ENCODE measurements at places on chromosomes 16 and 17. TPM values are rescaled to one million over a fixed set of nuclear protein-coding genes. Genes with fewer than 3 reads are reported as not detected.

KRTAP2-1 gene
- total RNA-seq, result not detected

ZNF469 gene
- 1.3 TPM for total RNA-seq

ARHGDIG gene
- 12.3 TPM for total RNA-seq

TPSG1 gene
- total RNA-seq, result not detected

TAOK2 gene
- 97.0 TPM for total RNA-seq

ALG1 gene
- total RNA-seq, result 35.5 TPM

PRAC2 gene
- not detected for total RNA-seq

PRDM7 gene
- not detected for total RNA-seq

IRX5 gene
- total RNA-seq, result 0.99 TPM

CES1 gene
- total RNA-seq, result 0.13 TPM

CCDC154 gene
- 0.13 TPM for total RNA-seq

GRAP gene
- total RNA-seq, result 16.5 TPM

ZPBP2 gene
- total RNA-seq, result not detected

MIEF2 gene
- 16.7 TPM for total RNA-seq

ZG16B gene
- 0.13 TPM for total RNA-seq

HSDL1 gene
- total RNA-seq, result 25.6 TPM

PRRT2 gene
- total RNA-seq, result 0.71 TPM

GPR179 gene
- total RNA-seq, result not detected

TMEM88 gene
- 5.8 TPM for total RNA-seq

MYH13 gene
- not detected for total RNA-seq

CNGB1 gene
- 0.11 TPM for total RNA-seq

DUSP14 gene
- total RNA-seq, result 33.2 TPM
